Testis (tissue), 5 donors: ENCODE measurements at places on chromosomes 3 and 15. TPM values are rescaled to one million over a fixed set of nuclear protein-coding genes. Genes with fewer than 3 reads are reported as not detected.
A peak's percentile ranks its signal among the peaks of the same experiment; 100 is the strongest.

Gene EAF2
- total RNA-seq: 4.8 TPM

Gene DLG1
- total RNA-seq: 99.4 TPM

Gene HCLS1
- 8.7 TPM for total RNA-seq

Gene TCAIM
- 33.5 TPM for total RNA-seq

Gene TIPARP
- 70.7 TPM for total RNA-seq

Gene CLDN18
- total RNA-seq: 1.7 TPM

Gene LIPC
- total RNA-seq: 0.12 TPM

Gene BCHE
- 1.1 TPM for total RNA-seq

Gene GABRR3
- 0.55 TPM for total RNA-seq

Gene RNF111
- 26.8 TPM for total RNA-seq

Gene PRKCD
- 36.3 TPM for total RNA-seq

Gene NEK11
- total RNA-seq: 22.4 TPM

Gene IGF2BP2
- 19.4 TPM for total RNA-seq

Gene ZNF609
- total RNA-seq: 48.7 TPM

Gene ANKRD34C
- total RNA-seq: 0.12 TPM

DNA sequence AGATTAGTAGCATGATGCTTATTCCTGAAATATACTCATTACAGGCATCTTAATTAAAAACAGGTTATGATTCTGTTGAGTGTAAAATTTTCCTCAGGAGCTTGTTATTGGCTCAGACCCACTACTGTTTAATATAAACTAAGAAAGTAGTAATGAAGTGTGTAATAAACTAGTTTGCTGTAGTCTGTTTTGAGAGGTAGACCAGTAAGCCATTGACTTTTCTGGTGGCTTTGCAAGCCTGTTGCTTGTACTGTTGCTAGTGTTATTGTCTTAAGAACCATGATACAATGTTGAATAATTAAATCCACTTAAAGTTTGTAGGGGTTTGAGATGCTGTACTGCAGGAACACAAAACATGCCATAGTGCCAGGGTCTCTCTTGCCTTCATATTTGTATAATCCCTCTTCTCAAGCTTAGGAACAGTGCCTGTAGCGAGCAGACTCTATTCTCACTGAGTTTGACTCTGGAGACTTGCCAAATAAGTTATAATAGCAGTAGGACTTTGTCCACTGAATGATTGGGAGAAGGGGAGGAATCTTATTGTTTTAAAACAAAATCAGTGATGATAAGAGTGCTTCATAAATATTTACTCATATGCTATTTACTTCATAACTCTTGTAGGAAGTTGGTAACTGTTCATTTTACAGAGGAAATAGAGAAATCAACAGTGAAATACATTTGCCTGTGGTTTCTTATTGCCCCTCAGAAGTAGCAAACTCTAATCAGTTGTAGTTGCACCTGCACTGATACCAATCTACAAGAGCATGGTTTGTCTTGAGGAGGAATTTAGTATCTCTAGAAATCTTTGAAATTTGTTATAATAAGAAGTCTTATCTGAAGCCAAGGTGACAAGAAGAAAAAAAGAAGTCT lies 13.4 kb downstream of the TCF12 start:
- DNase-seq: no peak

GRCh38 chr15:62798536-62798935 lies 244.0 kb upstream of the TPM1 start:
- no peak for DNase-seq

- DNase-seq: no peak
Observed at GRCh38 chr3:170442947-170443346, 24.3 kb downstream of the CLDN11 start.

- DNase-seq: peak; percentile 53
Observed at GRCh38 chr3:86969500-86970189, 21.3 kb downstream of the VGLL3 start.

- DNase-seq: no peak
Observed at GRCh38 chr3:150597646-150598045, 5.5 kb upstream of the SELENOT start.

- no peak for DNase-seq
Observed at GRCh38 chr3:6362406-6362805, 498.5 kb upstream of the GRM7 start.

- no peak for DNase-seq
Observed at GRCh38 chr15:65812916-65813315, 20.8 kb upstream of the DENND4A start.

DNA sequence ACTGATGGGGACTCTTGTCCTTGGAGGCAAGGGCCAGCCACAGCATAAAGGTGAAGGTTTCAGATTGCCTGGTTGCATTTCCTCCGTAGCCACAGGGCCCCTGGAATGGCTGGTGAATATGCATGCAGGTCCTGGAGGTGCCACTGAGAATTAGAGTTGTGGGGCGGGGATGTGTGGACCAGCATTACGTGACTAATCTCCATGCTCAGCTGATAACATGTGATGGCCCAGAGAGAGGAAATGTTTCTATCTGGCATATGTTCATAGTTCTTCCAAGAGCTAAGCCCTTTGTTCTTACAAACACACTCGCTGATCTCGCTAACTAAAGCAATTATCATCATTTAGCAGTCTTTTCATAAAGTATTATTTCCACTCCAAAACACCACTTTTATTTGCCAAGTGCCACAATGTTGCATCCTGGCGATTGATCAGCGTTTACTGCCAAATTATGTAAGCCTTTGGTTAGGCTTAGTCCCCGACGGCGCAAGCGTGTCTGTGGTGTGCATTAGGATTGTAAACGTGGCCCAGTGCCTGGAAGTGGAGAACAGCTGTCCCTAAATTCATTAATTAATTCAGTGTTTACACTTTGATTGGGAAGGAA lies 55.9 kb downstream of the CGNL1 start:
- peak; percentile 33 for DNase-seq

DNA sequence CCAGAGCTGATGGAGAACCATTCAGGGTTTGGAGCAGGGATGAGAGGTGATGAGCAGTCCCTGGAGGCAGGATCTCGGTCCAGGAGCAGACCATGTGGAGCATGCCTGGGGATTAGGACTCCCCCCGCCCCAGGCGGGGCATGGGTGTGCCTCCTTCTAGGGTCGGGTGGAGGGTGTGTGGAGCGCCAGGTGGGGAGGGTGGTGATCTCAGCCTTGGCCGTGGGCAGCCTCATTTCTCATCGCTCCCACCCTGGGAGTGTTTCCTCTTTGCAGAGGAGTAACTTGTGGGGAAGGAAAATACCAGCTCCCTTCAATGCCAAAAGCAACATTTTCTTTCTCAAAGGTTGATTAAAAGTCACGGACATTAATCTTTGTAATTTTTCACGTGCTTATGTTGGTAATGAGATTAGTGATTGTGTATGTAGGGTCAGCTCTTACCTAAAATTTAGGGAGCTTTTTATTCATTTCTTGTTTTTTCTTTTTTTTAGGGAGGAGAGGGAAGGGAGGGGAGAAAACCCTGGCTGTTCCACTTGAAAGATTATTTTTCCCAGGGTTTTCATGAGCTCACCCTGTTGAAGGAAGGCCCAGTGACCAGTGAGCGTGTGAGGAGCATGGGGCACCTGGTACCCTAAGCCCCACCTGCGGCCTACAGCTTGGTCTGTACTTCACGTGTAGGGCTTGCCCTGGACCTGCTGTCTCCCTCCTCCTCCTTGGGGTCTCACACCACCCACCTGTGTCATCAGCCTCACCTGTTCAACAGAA lies 11.0 kb downstream of the FBLN2 start:
- DNase-seq: peak; percentile 45

DNA sequence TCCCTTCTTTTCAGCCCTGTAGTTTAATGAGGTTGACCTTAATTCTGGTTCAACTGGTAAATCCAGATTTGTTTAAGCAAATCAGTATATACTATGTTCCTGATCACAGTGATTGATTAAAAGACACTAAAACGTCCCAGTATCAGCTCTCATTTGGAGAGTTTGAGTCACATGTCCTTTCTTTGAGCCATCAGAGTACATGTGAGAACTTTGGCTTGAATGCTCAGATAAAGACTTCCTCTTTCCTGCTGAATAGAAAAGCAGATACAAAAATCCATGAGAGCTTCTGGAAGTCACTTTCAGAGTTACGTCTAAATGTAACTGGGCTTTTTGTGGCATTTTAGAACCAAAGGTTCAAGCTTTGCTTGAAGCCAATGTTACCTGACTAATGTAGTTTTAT lies 341.8 kb upstream of the SATB1 start:
- DNase-seq: no peak

DNA sequence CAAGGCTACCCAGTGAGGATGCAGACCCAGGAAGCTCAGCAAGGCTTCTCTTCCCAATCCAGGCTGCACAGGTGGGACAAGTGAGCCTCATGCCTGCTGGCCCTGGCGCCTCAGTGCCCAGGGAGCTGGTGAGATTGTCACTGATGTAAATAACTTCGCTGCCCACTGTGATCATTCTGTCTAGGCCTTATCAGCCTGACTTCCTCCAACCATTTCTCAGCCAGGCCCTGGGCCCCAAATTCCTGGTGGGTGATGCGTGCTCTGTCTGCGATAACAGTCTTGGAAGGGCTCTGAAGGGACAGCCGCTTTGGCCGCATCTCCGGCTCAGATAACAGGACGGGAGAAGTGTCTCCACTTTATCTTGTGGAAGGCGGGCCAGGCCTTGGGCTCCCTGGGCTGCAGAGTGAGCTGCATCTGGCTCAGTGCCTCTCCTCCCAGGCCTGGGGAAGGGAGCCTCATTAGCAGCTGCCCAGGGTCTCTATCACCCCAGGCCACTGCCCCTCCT lies 2.2 kb upstream of the FBLN2 start:
- DNase-seq: peak; percentile 89

DNA sequence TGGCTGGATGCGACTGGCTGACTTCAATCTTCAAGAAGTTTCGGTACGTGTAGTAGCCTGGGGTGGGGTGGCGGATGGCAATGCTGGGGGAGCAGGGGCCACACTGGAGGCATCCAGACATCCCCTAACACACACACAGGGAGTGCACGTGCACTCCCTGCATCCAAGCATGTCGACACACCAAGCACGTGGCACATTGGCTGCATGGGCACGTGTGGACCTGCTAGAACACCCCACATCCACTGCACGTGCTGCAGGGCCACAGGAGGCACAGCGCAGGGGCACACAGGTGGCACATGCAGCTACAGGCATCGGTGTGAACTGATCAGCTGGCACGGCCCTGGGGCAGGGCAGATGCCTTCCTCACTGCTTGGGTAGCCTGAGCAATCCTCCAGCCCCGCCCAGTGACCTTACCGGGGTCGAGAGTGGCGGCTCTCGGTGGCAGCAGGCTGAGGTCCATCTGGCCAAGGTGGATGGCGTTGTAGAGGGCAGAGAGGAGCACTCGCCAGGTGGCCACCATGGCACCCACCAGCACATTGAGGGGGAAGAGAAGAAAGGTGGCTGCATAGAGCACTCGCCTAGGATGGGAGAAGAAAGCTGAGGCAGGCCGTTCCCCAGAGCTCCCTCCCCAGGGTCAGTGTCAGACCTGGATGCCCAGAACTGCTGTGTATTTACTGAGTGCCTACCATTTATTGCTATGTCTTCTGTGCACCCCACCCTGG lies 7.5 kb downstream of the ISLR start:
- DNase-seq: no peak

- peak; percentile 29 for DNase-seq
Observed at GRCh38 chr3:113698956-113699355, 2.5 kb upstream of the USF3 start.

DNA sequence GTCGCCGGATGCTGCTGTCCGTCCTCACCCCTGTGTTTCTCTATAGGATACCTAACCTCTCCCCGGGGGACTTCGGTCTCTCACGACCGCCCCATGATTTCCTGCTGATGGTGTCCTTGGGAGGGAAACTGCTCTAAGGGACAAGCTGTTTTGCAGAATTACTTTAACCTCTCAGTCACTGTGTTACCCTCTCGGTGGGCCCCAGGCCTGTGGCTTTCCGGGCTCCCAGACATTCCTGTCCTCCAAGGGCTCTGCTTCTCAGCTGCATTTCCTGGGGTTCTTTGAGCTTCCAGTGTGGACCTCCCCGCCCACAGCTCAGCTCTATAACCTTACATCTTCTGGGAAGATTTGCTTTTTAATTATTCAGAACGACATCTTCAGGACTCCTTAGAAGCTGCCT lies 40.9 kb downstream of the CHST2 start:
- DNase-seq: no peak
